ENCODE measurements at places on chromosomes 7 and 10.

DNA sequence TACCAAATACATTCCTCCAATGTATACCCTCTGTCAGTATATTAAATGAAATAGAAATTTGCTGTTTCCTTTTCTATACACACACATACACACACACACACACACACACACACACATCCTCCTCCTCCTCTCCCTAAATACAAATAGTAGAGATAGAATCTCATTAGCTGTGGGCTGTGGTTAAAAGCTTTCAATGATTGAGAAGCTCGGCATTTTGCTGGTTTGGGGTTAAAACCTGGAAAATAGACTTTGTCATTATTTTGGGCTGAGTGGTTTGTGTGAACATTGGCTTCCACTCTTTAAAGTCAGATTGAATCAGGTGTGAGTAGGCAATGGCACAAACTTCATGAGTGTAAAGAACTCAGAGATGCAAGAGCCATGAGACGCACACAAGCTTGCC is 596.0 kb downstream of the XPNPEP1 start:
- no peak for DNase-seq

GRCh38 chr7:41709621-41710020 is 6.7 kb upstream of the INHBA start:
- no peak for DNase-seq

- DNase-seq = no peak
Observed at GRCh38 chr7:87000344-87000743, 59.1 kb downstream of the ELAPOR2 start.

GRCh38 chr7:79227044-79227443 is 226.4 kb downstream of the MAGI2 start:
- DNase-seq = no peak

GRCh38 chr7:68969571-68969970 is 628.7 kb upstream of the AUTS2 start:
- no peak for DNase-seq

DNA sequence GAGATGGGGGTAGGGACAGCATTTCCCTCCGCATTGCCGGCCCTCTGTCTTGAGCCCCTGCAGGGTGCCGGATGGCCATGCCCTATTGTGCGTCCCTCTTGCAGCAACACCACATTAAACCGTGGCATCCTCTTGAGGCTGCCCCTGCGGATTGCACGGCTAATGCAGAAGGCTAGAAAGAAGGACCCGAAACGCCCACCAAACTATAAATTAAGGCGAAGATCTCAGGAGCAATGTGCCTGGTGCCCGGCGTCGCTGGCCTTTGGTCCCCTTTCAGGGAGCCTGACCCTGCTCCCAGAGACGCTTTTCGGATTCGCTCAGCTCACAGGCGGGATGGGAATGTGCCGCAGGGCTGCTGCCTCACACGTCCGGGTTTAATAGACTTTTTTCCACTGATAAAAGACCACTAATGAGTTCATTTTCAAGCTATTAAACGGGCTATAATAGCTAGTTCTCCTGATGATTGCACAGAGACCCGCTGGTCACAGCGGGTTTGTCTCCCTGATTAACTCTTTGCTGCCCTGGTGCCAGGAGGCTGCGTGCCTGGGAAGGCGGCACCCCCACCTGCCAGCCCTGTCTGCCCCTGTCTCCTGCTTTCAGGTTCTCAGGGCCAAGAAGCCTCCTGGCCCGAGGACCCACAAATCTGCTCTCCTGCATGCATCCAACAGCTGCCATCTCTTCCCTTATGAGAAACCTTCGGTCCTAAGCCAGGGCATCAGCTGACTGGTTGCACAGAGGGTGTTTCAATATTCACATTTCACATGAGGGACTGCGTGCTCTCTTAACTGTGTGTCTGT is 128.3 kb downstream of the ADARB2 start:
- no peak for DNase-seq

DNA sequence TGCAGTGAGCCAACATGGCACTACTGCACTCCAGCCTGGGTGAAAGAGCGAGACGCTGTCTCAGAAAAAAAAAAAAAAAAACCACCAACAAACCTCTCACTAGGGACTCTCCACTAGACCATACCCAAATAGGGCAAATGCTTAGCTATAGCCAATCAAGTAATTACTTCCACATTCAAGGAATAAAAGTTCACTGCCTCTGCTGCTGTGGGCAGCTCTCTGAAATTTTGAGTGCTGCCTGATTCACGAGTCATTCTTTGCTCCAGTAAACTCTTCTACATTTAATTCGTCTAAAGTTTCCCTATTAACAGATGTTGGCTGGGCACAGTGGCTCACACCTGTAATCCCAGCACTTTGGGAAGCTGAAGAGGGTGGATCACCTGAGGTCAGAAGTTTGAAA is 4.7 kb upstream of the NRBF2 start:
- no peak for DNase-seq

- no peak for DNase-seq
Observed at GRCh38 chr7:95089414-95090315, 182.3 kb downstream of the PPP1R9A start.

DNA sequence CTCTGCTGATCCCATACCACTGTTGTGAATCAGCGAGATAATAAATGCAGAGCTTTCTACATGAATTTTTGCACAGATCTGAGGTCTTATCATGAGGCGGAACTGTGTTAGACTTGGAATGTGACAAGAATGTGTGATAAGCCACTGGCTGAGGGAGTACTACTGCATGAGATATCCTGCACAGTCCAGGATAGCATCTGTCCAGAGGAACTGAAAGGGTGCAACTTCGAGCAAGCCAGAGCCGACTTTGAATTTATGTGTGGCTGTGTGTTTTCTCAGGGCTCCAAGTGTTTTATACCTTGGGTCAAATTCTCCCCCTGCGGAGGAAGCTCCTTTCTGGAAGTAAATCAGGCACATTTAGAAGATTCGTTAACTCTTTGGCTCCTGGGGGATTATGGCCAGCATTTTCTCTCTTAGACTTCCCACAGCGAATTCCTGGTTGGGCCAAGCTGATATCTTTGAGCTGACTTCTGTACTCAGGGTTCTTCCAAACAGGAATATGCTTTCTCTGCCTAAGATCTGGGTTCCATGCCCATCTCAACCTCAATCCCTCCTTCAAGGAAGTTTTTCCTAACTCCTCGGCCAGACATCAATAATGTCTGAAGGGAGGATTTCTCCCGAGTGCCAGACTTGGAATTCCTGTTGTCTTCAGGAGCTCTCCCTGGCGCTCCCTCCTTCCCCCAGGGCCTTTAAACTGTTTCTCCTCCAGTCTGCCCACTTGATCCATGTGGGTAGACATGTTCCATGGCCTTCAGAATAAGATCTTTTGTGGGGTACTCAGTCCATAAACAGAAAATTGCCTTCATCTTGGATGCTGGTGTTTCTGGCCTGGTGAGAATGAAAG is 2.5 kb upstream of the MEST start:
- no peak for DNase-seq

DNA sequence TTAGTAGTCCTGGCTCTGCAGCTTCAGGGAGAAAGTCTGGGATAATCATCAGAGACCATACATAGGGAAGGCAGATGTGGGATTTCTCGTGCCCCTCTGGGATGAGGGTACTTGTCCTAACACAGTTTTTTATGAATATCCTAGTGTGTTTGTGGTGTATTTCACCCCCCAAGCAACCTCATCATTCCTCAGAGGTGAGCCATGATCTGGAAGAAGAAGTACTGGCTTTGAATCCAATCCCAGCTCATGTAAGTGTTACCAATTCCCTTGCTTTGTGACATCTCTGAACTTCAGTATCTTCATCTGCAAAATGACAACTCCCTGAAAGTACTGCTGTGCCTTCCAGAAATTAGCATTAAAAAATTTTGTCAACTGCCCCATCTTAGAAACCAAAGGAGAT is 347.5 kb upstream of the ZMIZ1 start:
- DNase-seq = no peak

GRCh38 chr7:7496311-7496710 is 39.4 kb downstream of the COL28A1 start:
- no peak for DNase-seq

- no peak for DNase-seq
Observed at GRCh38 chr7:84948634-84949033, 238.2 kb downstream of the SEMA3D start.

- no peak for DNase-seq
Observed at GRCh38 chr7:151426441-151426903, 13.5 kb downstream of the CRYGN start.

- no peak for DNase-seq
Observed at GRCh38 chr7:137025469-137026175, 157.2 kb downstream of the CHRM2 start.

DNA sequence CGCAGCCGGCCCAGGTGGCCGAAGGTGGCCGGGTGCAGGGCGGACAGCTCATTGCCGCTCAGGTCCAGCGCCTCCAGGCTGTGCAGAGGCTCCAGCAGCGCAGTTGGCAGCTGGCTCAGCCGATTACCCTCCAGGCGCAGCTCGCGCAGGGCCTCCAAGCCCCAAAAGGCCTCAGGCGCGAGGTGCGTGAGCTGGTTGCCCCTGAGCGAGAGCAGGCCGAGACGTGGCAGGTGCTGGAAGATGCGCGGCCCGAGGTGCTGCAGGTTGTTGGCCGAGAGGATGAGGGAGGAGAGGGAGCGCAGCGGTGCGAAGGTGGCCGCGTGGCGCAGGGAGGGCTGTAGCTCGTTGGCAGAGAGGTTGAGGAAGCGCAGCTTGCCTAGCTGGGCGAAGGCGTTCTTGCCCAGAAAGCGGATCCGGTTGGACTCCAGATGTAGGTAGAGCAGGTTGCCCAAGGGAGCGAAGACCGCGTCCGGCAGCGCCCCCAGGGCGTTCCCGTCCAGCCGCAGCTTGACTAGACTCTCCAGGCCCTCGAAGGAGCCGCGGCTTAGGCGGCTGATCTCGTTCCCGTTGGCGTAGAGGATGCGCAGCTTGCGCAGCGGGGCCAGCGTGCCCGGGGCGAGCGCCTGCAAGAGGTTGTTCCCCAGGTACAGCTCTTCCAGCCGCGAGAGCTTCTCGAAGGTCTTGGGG is 923 bp downstream of the TRIL start:
- no peak for DNase-seq

GRCh38 chr10:72930276-72930675 is 24.3 kb downstream of the PLA2G12B start:
- DNase-seq = no peak

DNA sequence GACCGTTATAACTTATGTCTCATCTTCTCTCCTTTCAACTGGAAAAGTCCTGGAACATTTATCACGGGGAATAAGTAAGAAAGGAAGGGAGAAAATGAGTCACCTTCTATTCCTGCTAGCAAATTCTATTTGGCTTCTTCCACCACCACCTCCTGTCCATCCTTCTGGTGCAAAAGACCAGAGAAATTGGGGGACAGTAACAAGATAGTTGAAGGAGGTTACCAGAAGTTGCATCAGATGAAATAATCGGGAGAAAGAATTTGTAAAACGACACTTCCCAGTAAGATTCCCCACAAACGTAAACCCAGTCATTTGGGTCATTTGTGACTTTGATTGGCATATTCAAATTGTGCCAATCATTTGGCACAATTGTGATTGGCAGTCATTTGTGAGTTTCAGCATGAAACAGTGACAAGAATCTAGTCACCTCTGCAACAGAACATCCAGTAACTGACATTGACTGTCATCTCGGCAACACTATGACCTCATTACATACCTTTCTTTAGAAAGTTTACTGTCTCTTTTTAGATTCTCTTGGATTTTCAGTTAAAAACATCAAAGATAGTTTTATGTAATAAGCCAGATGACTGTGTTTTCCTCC is 51.3 kb upstream of the PIK3CG start:
- no peak for DNase-seq

GRCh38 chr10:22042557-22043326 is 39.2 kb upstream of the DNAJC1 start:
- no peak for DNase-seq

GRCh38 chr7:94698275-94698674 is 42.3 kb upstream of the SGCE start:
- DNase-seq = no peak

- no peak for DNase-seq
Observed at GRCh38 chr10:87054373-87055295, 34.5 kb downstream of the FAM25A start.

DNA sequence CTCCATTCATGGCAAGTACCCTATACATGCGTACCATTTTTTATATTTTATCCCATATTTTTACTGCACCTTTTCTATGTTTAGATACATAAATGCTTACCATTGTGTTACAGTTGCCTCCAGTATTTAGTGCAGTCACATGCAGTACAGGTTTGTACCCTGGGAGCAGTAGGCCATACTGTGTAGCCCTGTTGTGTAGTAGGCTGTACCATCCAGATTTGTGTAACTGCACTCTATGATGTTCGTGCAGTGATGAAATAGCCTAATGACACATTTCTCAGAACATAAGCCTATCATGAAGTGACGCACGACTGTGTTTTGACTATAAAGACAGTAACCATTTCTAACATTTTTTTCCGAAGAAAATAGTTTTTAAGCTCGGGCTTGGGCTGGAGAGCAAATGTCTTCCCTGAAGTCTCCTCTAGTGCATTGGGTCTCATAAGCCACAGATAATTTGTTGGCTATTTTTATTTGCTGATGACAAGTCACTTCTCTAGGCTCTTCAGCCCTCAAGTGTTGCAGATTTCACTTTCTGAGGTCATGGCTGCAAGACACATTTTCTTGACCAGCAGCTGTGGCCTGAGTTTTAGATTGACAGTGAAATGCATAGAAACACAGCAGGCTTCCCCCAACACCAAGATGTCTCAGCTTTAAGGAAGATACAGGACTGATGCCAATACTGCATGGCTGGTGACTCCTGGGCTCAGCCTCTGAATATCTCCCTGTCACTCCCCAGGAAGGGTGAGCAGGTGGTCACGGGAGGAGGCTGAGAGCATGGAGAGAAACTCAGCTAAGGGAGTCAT is 26.9 kb downstream of the EPDR1 start:
- DNase-seq = no peak

- no peak for DNase-seq
Observed at GRCh38 chr7:30928254-30928872, 16.7 kb downstream of the AQP1 start.

DNA sequence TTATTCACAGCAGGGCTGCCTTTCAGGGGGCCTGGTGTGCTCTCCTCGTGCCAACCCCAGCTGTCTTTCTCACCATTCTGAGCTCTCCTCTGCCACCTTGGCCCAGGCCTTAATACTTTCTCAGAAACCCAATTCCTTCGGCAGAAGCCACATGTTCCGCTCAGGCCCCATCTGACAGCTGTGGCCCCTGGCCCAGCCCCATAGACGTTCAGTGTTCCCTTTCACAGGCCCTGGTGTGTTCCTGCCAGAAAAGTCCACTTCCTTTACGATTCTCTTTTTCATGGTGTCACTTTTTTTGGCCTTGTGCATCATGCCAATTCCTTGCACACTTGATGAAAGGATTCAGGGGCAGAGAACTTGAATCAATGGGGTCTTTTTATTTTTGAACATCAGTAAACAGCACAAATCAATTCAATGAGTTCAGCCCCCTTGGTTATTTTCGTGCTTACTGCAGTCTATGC is 15.9 kb upstream of the GPNMB start:
- no peak for DNase-seq

GRCh38 chr7:81186691-81187090 is 267.8 kb upstream of the SEMA3C start:
- DNase-seq = no peak

DNA sequence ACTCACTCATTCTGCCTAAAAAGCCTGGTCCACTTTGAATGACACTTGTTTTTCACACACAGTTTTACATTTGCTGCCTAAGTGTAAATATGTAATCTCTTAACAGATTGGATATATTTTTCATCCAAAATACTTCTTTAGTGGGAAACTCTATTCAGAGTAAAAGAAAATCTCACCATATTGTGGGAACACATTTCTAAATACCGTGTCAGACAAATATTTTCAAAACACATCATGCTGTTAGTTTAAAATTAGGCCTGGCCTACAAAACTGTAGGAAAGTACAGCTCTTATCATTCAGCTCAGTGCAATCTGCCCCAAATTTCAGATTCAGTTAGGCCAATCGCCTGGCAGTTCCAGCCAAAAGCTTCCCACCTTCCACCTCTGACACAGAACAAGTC is 849.8 kb downstream of the NXPH1 start:
- DNase-seq = no peak

All from activated gamma-delta T cell (primary cell).